ENCODE measurements at places on chromosomes 3 and 15.

- DNase-seq = no peak
Measured at GRCh38 chr3:196741249-196741889, 1.7 kb downstream of the PAK2 start.

DNA sequence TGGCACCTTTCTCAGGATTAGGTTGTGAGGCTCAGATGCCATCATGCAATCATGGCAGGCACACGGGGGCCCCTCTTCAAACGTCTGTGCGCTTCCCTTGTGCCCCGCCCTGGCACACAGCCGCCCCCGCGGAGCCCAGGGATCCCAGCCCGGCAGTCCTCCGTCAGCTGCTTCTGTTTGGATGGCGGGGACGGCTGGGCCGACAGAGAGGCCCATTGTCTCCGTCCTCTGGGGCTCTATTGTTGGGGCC lies 849 bp upstream of the HDAC11 start:
- DNase-seq = peak; percentile 70

- DNase-seq = no peak
Measured at GRCh38 chr3:99858469-99858868, 40.8 kb downstream of the CMSS1 start.

- no peak for DNase-seq
Measured at GRCh38 chr3:177448987-177449359, 251.7 kb upstream of the TBL1XR1 start.

- DNase-seq = no peak
Measured at GRCh38 chr3:169581633-169582032, 81.9 kb downstream of the MECOM start.

GRCh38 chr3:11558002-11558401 lies 85.7 kb downstream of the VGLL4 start:
- DNase-seq = no peak

- DNase-seq = no peak
Measured at GRCh38 chr15:64354688-64355344, 1.2 kb downstream of the CSNK1G1 start.

DNA sequence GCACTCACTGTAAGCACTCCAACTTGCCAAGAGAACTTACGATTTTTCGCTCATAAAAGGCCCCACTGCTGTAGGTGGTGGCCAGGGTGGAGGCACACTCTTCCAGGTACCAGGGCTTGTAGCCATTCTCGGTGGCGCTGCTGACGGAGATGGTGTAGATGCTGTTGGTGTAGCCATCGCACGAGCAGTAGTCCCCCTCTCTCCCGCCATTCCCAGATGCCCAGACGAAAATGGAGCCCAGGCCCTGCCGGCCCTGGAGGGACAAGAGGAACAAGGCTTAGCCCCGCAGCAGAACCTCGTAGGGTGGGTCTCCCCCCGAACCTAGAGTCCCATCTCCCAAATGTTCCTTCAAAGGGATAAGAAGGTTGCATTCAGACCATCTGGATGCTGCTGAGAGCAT lies 96.3 kb downstream of the PCSK6 start:
- DNase-seq = no peak

- no peak for DNase-seq
Measured at GRCh38 chr15:39099524-39099923, 481.4 kb upstream of the THBS1 start.

DNA sequence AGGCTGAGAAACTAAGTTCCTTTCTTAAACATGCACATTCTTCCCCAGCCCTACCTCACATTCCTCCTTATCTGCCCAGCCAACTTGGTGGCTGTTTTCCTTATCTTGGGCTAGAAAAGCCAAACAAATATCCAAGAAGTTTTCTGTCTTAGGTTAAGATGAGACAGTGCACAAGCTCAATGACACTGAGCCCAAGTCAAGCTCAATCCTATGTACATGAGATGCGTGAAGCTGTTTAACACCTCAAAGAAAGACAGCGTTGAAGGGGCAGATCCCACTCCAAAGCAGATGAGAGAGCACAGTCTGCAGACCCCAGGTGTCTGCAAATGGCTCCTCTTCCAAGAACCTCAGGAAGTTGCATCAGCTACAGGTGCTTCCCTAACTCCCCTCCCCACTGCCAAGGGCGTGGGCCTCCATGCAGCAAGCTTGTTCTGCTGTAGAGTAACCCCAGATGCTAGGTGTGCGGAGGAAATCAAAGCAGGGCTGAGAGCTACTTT lies 16.6 kb downstream of the LRRC2 start:
- DNase-seq = no peak

DNA sequence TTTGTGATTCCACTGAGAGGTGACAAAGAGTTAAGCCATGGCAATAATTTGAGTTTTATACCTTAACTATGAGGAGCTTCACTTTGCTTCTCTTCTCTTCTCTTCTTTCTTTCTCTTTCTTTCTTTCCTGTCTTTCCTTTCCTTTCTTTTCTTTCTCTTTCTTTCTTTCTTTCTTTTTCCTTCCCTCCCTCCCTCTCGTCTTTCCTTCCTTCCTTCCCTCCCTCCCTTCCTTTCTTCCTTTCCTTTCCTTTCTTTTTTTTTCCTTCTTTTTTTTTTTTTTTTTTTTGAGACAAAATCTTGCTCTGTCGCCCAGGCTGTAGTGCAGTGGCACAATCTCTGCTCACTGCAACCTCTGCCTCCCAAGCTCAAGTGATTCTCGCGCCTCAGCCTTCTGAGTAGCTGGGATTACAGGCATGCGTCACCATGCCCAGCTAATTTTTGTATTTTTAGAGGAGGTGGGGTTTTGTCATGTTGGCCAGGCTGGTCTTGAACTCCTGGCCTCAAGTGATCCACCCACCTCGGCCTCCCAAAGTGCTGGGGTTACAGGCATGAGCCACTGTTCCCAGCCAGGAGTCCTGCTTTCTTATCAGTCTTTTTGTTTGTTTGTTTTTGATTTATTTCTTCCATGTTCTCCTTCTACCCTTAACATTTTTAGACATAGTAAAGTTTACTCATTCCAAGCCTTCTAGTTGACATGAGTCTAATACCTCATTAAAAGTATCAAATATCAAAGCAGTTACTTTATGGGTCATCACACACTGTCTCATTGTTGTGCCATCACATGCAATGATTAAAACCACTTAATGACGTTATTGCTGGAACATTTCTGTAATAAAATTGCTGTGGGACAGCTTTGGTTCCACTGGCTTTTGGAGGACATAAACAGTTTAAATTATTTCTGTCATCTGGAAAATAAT lies 29.9 kb downstream of the SLC49A4 start:
- no peak for DNase-seq

DNA sequence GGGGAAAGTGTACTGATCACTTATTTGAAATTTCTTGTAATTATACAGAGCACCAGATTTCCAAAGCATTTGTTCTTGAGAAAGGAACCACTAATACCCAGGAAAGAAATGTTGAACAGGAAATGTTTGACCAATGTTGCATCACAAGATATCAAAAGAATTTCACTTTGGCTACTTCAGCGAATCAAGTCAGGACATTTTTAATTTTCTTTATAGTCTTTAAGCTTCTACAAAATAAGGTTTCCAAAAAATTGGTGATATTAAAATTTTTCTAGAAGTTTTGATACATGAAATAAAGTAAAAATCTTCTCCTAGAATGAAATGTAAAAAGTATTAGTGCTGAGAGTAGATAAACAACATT lies 421.9 kb downstream of the MECOM start:
- DNase-seq = no peak

GRCh38 chr3:126126811-126127431 lies 43.0 kb upstream of the SLC41A3 start:
- DNase-seq = no peak

DNA sequence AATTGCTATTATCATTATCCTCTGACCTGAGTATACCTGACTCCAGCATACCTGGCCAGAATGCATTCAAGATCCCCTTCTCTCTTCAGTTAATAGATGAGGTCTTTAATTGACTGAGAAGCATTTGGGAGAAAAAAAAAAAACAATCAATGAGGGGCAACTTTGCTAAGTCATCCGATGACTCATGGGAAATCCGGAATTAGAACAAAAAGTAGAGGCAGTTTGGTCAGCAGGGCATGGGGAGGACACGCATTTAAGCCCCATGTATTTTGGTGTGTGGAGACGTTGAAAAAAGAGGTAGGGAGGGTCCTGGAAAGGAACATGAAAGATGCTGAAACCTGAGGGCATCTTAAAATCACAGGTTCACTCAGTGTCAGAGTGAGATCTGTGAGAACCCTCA lies 256.2 kb downstream of the RORA start:
- no peak for DNase-seq

- DNase-seq = no peak
Measured at GRCh38 chr3:41365973-41366372, 166.7 kb downstream of the CTNNB1 start.

DNA sequence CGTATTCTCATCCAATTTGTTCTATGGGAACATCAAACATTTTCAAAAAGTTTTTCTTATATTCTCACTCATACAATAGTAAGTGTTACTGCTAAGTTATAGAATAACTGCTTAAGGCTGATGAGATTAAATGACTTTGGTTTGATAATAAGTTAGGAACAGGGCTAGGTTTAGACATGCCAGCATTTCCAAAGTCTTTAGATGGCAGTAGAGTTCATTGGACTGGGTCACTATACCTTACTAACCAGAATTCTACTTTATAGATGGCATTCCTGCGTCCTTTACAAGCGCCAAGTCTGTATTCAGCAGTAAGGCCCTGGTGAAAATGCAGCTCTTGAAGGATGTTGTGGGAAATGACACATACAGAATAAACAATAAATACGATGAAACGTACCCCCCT lies 21.7 kb downstream of the PLAAT1 start:
- DNase-seq = no peak

DNA sequence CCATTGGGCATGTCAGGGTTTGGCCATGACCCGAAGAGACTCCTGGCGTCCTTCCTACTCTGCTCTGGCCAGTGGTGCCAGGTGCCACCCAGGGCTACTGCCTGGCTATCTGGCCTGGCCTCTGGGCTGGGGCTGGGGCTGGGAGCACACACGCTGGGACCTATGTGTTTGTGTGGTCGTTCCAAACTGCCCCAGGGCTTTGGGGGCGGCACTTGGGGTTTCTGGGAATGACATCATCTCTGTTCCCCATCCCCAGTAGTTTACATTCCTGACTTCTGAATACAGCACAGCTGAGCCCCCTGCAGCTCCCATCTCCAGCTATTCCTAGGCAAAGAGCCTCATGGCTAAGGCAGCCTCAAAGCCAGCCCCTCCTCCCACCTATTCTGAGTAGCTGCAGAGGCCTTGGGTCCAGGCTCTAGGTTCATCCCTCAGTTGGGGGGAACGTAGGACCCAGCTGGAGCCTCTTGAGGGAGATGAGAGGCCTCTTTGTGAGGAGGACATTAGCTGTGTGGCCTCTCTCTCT lies 24.3 kb downstream of the PLEKHO2 start:
- DNase-seq = no peak

DNA sequence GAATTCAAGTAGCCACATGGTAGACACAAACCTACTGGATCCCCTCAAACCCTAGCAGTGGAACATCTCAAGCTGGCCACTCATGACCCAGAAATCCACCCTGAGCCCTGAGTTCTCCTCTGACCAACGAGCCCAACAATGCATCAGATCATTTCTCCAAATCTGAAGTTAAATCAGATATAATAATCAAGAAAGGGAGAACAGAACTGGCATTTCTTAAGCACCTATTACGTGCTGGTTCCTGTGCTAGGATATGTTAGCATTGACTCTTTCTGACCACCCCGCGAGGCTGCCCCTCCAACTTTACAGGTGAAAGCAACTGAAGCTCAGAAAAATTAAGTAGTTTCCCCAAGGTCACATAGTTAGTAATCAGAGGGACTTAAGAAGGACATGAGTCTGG lies 51.5 kb upstream of the CCDC174 start:
- DNase-seq = no peak

DNA sequence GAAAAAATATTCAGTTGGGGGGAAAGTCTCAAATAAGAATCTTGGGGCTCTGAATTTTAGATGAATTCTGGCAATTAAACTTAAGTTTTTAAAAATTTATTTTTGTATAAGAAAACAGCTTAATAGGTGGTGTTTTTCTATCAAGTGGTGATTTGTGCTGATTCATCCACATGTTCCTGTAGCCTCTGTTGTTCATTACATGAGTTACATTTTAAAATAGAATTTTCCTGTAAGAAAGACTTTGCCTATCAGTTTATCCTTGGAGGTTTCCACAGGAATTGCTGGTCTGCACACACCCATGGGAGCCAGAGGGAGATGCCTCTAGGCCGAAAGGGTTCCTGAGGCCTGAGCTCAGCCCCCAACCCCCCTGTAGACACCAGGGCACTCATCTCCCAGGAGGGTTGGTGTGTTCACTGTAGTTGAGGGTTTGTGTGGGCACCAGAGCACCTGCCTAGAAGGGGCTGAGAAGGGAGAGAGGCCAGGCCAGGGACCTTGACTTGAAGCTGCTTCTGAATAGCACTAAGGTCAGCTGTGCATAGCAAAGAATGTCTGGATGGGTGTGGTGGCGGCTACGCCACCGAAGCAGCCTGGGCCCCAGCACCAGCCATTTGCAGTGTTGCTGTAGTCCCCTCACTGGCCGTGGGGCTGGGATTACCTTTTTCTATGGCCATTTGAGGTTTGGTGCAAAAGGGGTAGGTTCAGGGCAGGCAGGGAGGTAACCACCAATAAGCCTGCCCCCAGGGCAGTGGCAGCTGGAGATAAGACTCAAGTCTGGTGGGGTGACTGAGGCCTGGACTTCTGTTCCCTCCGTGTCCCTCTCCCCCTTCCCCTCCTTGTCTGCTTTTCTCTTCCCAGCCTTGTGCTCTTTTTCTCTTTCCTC lies 11.9 kb downstream of the DNAJA4 start:
- no peak for DNase-seq

DNA sequence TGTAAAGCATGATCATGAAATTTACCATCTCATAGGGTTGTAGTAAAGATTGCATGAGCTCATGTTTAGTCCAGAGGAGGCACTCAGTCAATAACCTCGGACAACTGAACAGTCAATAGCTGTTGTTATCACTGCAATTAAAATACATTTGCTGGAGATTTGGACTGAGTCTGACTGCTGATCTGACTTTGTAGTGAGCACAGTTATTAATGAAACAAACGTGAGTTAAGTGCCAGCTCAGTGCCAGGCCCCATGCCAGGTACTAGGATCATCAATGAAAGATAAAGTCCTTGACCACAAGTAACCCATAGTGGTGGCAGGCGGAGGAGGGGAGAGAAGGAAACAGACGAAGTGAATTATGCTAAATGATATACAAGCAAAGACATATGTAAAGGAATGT lies 43.7 kb upstream of the PRICKLE2 start:
- no peak for DNase-seq

DNA sequence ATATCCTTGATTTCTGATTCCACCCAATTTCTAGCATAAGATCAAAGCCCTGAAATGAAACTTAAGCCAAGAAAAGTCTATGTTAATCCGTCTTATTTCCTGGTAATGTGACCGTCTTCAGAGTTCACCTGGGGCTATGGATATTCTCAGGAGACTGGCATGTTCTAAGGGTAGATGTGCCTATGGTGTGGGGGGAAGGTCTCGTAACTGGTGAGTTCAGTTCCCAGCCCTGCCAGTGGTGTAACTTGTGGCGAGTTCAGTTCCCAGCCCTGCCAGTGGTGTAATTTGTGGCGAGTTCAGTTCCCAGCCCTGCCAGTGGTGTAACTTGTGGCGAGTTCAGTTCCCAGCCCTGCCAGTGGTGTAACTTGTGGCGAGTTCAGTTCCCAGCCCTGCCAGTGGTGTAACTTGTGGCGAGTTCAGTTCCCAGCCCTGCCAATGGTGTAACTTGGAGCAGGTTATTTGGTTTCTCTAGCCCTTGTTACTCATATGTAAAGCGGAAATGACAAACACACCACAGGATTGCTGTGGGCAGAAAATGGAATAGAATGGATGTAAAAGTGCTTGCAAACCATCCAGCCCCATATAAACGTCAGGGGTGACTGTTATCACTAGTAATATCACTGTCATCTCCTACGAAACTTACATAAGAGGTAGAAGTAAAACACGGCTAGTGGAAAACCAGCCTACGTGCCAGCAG lies 30.4 kb downstream of the SLC51A start:
- DNase-seq = no peak

All from left hindlimb (tissue), 1 donor.